ENCODE measurements at places on chromosomes 5 and 9.

- DNase-seq = peak; percentile 78
Measured at GRCh38 chr9:98854266-98854665, 46.8 kb downstream of the GALNT12 start.

DNA sequence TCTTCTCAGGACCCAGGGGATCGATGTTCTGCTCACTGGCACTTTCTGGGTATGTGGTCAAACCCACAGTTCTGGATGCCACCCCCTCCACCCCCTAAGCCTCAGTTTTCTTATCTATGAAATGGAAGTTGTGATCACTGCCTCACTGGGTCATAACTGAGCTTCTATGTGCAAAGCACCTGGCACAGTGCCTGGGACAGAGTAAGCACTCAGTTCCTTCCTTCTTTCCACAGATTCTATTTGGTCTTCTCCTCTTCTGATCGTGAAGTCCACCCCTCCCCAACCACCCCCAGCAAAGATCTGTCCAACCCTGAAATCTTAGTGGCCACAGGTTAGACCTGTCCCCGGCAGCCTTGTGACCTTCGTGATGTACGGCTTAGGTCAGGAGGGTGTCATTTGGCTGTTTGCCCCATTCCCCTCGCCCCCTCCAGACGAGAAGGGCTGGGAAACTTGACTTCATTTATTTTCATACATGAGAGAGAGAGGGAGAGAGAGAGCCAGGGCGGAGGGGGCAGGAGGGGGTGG is 181.4 kb downstream of the FGF18 start:
- no peak for DNase-seq

GRCh38 chr5:3312299-3312698 is 283.3 kb upstream of the IRX1 start:
- DNase-seq = no peak

- DNase-seq = peak; percentile 88
Measured at GRCh38 chr9:114339130-114339908, 9.7 kb downstream of the ORM2 start.

GRCh38 chr5:68002836-68003235 is 212.7 kb upstream of the PIK3R1 start:
- no peak for DNase-seq

GRCh38 chr5:132063090-132063911 is 2.8 kb downstream of the IL3 start:
- DNase-seq = peak; percentile 90

DNA sequence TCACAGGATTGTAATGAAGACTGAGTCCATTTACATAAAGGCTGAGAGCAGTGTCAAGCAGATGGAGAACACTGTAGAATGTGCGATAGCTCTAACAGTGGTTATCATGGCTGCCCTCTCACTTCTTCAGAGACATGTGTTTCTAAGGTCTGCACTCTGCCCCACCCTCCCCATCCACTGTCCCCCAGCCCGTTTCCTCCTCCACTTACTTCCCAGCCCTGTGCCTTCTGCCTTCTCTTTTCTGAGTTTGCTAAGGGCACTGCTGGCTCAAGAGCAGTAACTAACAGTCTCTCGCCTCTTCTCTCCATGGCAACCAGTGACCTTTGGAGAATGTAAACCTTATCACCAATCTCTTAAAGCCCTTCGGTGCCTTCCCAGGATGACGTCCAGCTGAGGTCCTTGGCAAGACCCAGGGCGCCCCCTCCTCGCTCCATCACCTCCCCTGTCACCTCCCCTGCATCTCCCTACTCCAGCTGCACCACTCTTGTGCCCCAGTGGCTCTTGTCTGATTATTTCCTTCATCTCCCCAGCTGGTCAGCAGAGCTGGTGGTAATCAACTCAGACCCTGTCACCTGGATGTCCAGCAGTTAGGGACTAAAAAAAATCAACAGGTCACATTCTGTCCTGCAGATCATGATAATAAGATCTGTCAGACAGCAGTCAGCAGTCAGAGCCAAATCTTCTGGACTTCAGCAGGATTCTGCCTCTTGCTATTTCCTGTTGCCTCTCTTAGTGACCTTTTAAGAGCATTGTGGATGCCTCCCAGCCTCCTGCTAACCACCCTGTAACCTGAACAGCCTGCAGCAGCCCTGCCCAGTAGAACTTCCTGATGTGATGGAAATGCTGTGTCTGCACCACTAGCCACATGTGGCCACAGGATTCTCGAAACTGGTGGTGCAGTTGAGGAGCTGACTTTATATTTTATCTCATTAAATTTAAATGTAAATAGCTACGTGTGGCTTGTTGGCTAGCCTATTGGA is 9.0 kb downstream of the FXN start:
- peak; percentile 17 for DNase-seq

- DNase-seq = no peak
Measured at GRCh38 chr5:150329038-150329437, 26.3 kb upstream of the ARSI start.

DNA sequence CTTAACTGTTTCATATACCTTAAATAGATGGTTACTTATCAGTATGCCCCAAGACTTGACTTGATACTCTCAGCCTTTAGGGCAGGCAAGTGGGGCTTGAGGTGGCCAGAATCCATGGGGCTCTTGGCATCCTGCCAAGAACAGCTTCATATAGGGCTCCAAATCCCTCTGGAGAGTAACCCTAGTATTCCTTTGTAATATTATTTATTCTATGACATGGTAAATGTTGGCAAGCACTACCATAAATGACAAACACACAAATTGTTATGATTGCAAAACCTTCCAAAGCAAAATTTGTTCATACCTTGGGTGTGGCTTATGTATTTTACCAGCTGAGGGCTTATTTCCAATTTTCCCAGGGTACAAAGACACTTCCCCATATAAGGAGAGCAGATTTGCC is 257.4 kb upstream of the TRPC7 start:
- DNase-seq = no peak

GRCh38 chr5:157877821-157878220 is 18.9 kb upstream of the CLINT1 start:
- DNase-seq = no peak

GRCh38 chr9:100086097-100086635 is 12.6 kb downstream of the ERP44 start:
- DNase-seq = no peak

DNA sequence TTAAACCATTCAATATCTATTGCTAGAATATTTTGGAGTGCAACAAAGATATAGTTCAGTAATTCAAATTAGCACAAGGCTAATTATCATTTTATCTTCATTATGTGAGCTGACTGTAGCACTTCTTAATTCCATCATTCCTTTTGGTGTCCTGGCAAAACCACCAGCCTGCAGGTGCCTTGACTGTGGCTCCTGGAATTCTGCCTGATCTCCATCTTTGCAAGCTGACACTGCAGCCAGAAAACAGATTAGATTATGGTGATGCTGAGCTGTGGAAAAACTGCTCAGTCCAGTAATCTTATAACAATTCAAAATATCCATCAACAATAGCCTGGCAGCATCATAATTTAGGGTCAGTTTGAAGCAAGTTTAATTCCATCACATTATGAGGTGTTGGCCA is 919.5 kb downstream of the DTWD2 start:
- no peak for DNase-seq

DNA sequence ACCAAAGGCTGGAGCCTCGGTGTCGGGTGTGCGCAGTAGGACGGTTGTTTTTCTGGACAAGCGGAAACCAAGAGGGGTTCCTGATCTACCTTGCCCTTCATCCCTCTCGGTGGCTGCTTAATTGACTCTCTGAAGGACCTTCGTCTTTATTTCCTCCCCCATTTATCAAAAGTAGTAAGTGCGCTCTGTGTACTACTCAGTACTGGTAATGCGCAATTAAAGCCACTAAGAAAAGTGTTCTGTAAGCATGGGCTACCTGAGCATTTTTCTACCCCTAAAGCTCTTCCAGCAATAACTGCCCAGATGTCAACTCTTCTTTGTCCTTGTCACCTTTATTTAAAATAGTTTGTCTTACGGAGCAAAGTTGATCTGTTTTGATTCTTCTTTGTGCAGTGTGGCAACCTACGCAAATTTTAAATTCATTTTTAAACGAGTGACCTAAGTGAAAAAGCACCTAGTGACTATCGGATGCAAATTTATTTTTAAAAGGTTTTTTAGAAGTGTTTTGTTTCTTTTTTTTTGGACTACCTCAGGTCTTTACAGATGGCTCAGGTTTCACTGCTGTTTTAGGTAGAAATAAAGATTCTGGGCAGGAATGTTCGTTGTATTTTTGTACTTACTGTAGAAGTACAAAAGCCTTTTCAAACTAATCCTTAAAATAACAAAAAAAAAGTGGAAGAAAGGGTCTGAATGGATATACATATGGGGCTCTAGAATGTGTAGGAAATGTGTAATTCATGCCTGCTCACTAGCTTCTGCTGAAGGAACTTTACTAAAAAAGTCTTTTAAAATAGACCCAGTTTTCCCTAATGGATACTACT is 2.0 kb downstream of the JMY start:
- DNase-seq = no peak

- no peak for DNase-seq
Measured at GRCh38 chr5:61318376-61318775, 13.7 kb upstream of the ZSWIM6 start.

DNA sequence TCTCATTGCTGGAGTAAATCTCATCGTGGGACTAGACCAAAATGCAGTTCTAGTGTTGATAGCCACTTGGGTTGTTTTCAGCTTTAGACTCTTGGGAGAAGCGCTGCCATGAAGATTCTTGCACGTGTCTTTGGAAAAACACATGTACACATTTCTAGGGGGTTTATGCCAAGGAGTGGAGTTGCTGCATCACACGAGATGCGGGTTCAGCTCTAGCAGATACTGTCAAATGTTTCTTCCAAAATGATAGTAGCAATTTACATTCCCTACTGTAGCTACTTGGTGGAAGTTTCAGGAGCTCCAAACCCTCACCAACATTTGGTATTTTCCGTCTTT is 52.3 kb upstream of the CPLX2 start:
- no peak for DNase-seq

GRCh38 chr9:129023036-129023907 is 4.9 kb downstream of the SH3GLB2 start:
- DNase-seq = peak; percentile 84

GRCh38 chr9:129579294-129579693 is 41.6 kb downstream of the C9orf50 start:
- no peak for DNase-seq

Data from GM03348 (cell line).